Right kidney (tissue), 9 donors: ENCODE measurements at places on chromosomes 4 and X.

DNA sequence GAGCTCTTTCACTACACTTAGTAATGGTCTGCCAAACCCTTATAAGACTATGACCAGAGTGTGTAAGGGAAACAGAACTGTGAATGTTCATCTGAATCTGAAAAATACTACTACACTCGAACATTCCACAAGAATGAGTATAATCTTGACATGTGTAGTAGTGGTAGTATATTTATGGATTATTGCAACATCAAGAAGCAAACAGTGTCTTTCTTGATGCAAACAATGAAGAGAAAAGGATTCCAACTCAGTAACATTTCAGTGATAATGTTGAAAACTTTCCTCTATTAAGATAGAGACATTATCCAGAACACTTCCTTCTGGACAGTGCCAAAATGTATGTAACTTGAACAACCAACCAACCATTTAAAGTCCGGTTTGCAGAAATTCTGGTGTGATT lies 394.7 kb upstream of the CPEB2 start:
- DNase-seq: no peak

GRCh38 chr4:123503698-123504363 lies 107.2 kb downstream of the SPRY1 start:
- DNase-seq: peak; percentile 31

DNA sequence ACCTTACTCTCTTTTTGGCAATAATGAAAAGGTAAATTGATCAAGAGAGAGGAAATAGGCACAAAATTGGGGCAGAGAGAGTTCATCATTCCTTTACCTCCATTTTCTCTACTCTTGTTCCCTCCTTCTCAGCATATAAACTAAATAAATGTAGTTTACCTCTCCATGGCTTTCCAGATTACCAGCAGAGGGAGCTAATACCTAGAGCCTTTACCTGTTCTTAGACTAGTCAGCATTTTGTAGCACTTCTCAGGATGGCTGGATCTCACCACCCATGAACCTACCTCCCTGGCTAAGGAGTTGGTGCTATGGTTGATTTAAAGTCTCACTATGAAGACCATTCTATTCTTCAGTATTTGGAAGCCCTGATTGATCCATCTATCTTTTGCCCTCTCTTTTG lies 15.7 kb downstream of the OFD1 start:
- DNase-seq: no peak

GRCh38 chr4:48102303-48102702 lies 31.7 kb downstream of the TXK start:
- no peak for DNase-seq

DNA sequence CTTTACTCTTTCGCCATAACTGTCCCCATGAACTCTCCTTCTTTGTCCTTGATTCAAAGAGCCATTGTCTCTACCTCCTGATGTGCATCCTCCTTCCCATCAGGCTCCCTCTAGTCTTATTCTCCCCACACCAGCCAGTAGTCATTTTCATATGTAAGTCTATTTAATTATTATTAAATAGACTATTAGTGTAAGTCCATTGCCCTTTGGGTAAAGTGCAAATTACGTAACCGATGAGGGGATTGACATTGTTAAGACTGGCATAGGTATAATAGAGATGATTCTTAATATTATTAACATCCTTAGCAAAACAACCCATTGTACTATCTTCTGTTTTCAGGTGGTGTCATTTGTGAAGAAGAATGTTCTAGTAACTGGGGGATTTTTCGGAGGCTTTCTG lies 16.7 kb downstream of the CMC4 start:
- DNase-seq: no peak

GRCh38 chr4:154367659-154368058 lies 123.9 kb downstream of the DCHS2 start:
- DNase-seq: no peak

DNA sequence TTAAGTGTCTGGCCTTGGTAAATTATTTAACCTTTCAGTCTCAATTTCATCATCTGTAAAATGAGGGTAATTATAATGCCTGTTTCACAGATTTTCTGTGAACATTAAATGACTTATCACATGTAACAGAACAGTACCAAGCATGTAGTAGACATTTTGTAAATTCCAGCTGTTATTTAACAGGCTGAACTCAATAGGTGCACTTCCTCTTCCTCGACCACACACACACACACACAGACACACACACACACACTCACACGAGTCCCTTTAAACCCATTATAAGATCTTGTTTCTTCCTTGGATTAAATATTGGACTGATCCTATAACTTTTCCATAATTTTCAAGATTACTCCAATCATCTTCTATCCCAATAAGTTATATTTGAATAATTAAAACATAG lies 53.4 kb upstream of the COL25A1 start:
- no peak for DNase-seq

GRCh38 chr4:740656-741282 lies 35.1 kb downstream of the PCGF3 start:
- no peak for DNase-seq

DNA sequence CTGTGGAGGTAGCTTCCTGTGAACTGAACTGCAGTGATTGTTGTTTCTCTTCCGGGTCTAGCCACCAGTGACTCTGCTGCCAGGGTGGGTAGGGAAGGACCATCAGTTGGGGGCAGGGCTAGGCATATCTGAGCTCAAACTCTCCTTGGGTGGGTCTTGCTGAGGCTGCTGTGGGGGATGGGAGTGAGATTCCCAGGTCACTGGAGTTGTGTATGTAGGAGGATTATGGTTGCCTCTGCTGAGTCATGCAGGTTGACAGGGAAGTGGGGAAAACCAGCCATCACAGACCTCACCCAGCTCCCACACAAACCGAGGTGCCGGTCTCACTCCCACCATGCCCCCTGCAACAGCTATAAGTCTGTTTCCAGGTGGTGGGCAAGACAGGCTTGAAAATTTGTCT lies 1937.8 kb downstream of the PCDH7 start:
- no peak for DNase-seq

GRCh38 chrX:154040863-154041262 lies 21.2 kb upstream of the IRAK1 start:
- DNase-seq: no peak

DNA sequence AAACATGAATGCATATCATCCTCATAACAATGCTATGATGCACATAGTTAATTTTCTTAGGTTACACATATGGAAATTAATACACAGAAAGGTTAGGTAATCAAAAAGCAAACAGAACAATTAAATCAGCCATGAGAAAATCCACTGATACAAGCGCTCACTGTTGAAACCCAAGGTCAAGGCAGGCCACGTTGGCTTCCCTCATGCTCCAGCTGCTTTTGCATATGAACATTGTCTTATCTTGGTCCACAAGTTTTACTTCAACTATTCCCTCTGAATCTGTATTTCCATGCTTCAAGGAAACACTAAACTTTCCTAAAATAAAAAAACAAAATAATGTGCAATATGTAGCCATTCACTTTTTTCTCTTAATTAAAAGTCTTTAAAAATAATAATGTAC lies 34.5 kb upstream of the PLA2G12A start:
- no peak for DNase-seq
